ENCODE measurements at places on chromosomes 5 and 9.

- no peak for DNase-seq
Observed at GRCh38 chr9:119677811-119678505, 308.7 kb upstream of the BRINP1 start.

GRCh38 chr5:130400091-130400490, 495.8 kb downstream of the CHSY3 start:
- no peak for DNase-seq

GRCh38 chr9:947985-948384, 28.5 kb upstream of the DMRT3 start:
- no peak for DNase-seq

GRCh38 chr5:5285906-5286305, 136.6 kb upstream of the ICE1 start:
- no peak for DNase-seq

DNA sequence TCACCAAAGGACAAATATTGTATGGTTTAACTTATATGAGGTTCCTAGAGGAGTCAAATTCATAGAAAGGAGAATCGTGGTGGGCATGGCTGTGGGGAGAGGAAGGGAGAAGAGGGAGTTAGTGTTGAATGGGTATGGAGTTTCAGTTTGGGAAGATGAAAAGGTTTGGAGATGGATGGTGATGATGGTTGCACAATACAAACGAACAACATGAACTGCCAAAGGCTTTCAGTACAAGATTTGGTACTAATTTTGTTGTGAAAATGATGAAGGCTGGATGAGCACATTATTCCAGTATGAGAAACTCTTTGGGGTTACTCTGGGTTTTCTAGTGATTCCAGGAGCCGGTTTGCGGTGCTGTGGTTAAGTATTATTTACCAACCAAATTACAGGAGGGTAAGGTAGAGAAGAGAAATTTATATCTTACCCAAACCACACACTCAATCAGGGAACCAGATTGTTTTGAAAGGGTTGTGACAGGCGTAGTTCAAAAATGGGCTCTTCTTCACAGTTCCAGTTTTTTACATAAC, 112.0 kb upstream of the TBC1D2 start:
- DNase-seq: no peak

DNA sequence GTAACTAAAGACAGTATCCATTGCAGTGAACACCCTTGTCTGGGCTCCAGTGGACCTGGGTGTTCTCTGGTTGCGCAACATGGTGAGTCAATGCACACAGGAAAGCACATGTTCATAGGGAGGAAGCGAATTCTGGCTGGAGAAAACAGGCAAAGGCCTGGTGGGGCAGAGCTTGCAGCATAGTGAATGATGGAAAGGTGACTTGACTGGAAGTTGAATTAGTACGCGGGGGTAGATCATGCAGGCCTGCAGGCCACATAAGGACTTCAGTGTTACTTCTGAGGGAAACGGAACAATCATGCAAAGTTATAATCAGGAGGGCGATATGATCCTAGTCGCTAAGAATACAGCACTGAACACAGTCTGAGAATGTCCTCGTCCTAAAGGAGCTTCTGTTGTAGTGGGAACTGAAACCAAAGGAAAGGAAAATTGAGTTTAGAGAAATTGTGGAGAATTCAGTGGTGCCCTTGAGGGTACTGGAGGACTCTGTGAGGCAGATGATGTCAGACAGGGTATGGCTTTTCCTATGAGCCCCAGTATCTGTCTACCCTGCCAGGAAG, 71.9 kb upstream of the RANBP3L start:
- DNase-seq: no peak

GRCh38 chr5:155451106-155451505, 437.6 kb downstream of the KIF4B start:
- DNase-seq: no peak

GRCh38 chr5:10825897-10826644, 65.0 kb upstream of the DAP start:
- no peak for DNase-seq

DNA sequence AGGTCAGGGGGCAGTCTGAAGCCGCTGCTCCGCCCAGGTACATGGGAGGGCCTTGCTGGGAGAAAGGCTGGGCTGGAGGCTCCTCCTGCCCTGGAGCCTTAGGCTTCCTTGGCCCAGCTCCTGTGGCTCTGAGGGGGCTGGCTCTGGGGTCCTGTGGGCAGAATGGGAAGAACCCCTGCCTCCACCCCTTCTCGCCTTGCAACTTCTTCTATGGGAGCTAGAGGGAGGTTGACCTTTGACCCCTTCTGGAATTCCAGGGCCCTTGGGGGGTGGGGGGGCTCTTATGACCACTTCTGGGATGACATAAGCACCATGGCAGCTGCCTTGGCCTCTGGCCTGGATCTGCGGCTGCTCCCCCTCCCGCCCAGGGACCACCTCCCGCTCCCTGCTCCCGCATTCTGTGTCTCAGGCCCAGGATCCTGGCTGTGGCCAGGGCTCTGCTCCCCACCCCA, 32.2 kb downstream of the IER5L start:
- peak; percentile 22 for DNase-seq

DNA sequence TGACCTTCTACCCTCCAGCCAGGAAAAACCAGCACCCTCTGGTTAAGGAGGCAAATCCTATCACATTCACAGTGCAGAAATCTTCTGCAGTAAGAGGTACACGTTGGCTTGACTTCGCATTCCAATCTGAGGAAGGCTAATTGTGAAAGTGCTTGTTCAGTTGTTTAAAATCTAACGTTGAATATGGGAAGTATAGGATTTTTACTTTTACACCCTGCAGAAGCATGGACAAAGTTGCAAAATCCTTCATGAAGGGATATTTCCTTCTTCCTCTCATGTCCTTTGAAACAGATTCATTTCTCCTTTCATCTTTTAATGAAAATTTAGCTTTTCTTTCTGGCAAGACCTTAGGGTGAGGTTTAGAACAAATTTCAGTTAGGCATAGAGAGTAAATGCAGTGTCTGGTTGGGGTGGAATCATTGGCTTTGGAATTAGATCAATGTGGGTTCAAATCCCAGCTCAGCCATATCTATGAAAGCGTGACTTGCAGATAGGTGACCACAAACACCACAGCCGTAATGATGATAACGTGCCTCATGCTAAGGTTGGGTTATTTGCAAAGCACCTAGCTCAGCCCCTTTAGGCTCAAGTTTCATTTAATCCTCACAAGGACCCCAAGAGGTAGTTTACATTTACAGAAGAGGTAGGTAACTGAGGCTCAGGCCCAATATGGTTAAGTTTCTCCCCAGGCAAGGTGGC, 42.2 kb upstream of the C5orf58 start:
- no peak for DNase-seq

DNA sequence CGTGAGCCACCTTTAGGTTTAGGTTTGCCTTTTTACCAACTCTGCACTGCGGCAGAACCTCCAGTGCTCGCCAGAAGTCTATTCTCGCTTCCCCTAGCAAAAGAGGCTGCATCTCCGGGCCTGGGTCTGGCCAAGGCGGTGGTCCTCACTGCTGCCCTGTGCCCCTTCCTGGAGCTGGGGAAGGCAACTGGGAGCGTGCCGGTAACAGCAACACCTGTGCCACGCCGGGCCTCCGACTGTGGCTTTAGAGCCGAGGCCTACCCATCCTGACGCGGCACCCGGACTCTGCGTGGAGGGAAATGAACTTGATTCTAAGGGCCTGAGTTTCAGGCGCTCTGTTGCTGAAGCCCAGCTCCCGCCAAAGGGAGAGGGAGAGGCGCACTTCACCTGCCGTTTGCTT, 82.4 kb upstream of the SPATA31C2 start:
- DNase-seq: no peak

DNA sequence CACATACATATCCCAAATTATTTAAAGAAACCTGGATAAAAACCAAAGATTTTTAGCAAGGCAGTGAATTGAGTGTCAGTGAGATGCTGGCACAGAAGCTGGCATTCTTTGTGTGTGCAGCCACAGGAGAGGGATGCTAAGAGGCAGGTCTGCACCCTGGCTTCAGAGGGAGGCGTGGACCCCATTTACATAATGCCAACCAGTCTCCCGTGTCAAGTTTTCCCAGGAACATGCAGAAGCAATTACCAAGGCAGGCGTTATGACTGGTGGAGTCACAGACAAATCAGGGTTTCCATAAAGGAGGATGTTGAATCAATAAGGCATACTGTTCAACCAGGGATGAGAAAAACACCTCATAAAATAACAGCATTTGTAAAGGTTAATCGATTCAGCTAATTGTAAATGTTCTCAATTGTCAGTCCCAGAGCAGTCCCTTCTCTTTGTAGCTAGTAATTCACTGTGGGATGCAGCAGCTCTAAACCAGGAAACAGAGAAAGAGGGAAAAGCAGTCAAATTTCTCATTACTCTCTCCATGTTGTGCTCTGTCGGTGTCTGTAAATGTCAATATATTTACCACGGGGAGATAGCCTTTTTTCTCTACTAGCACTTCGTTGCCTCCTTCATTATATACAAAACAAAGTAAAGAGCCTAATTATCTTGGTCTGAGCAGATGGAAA, 452.4 kb upstream of the GRAMD2B start:
- no peak for DNase-seq

DNA sequence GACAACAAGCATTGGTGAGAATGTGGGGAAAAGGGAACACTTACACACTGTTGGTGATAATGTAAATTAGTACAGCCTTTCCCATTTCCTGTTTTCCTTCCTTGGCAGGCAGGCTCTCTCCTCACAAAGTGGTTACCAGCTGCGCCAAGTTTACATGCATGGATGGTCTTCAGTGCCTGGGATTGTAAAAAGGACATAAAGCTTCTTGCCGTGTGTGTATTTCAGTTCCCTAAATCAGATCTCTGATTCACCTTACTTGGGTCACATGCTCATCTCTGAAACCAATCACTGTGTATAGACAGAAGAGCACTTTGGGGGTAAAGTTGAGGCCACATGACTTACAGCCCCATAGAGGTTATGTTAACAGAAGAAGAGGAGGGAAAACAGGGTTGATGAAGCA, 92.8 kb downstream of the CAVIN4 start:
- no peak for DNase-seq

- DNase-seq: no peak
Observed at GRCh38 chr9:119773823-119774222, 404.6 kb upstream of the BRINP1 start.

DNA sequence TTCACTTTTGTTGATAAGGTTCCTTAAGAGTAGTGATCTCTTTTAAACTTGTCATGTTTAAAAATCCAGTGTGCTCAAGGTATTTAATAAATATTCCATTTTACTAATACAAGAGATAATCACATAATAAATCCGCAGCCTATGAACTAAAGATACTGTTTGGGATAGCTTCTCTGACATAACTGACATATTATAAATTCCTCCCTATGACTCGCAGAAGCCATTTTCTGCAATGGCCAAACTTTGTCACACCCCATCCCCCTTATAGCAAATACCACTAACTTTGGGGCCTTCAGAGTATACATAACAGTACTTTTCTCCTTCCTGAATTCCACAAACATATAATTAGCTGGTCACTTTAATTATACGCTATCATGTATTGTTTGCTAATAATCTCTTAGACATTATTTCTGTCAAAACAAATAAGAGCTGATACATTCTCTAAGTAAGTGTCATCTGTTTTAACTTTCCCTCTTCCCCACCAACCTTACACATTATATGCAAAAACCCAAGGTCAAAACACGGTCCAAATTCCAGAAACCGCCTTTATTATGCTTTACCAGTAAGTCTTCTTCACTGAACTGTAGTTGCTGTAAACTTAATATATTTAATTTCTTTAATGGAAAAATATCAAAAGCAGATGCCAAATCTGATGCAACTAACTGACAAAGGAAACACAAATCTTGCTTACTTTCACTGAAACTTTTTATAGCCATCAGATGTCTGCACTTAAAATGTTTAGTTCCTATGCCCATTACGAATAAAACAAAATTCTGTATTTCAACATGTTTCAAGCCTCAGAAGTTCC, 971 bp downstream of the TMEM267 start:
- no peak for DNase-seq

GRCh38 chr5:17951392-17952169, 317.3 kb downstream of the TAF11L14 start:
- no peak for DNase-seq

DNA sequence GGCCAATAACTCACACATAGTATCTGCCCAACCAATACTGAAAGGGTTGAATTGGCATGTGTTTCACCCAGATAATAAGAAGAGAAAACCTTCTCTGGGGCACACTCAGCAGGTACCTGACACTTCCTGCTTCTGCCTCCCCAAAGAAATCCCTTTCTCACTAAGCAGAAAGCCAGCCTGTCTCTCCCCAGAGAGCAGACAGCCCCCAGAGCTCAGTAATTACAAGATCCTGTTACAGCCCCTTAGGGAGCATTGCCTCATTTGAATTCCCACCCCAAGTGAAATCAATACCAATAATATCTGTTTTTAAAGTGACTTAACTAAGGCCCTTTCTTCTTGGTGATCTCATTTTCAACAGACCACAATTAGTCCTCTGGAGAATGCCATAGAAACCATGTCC, 38.5 kb upstream of the FOXI1 start:
- DNase-seq: no peak

GRCh38 chr5:71757590-71758543, 38.8 kb downstream of the CARTPT start:
- DNase-seq: no peak

- no peak for DNase-seq
Observed at GRCh38 chr5:76345582-76345981, 57.5 kb upstream of the IQGAP2 start.

GRCh38 chr9:36679710-36680109, 107.0 kb downstream of the MELK start:
- DNase-seq: no peak

DNA sequence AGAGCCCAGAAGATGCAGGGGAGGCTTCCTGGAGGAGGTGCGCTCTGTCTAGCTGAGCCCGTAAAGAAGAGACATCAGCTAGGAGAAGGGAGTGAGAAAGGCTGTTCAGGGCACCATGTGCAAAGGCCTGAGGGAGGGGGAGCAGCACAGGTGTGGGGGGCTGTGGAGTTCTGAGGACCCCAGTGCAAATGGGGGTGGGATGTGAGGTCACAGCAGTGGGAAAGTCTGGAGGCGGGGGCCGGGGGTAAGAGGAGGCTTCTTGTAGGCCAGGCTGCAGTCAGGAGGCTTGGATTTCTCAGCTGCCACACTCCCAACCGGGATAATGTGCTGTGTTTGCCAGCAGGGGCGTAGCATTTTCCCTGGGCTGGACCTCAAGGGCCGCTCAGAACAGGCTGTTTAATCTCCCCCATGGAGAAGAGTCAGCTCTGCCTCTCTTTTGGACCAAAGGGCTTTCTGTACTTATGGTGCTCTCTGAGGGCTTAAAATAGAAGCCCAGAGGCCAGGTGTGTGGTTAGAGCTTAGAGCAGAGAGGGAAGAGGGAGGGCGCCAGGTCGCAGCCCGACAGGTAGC, 5.7 kb downstream of the NEURL1B start:
- DNase-seq: no peak

- no peak for DNase-seq
Observed at GRCh38 chr9:93525476-93525875, 50.9 kb upstream of the PHF2 start.

- DNase-seq: no peak
Observed at GRCh38 chr9:134204041-134204440, 39.7 kb upstream of the RNU6ATAC start.
